Activated CD8-positive, alpha-beta memory T cell treated with anti-CD3 and anti-CD28 coated beads, Interleukin-2, amount 50 U/mL, for 4 hours (primary cell): ENCODE measurements at places on chromosomes 13 and 19.

- no peak for DNase-seq
Observed at GRCh38 chr13:85366759-85367417, 432.3 kb downstream of the SLITRK6 start.

DNA sequence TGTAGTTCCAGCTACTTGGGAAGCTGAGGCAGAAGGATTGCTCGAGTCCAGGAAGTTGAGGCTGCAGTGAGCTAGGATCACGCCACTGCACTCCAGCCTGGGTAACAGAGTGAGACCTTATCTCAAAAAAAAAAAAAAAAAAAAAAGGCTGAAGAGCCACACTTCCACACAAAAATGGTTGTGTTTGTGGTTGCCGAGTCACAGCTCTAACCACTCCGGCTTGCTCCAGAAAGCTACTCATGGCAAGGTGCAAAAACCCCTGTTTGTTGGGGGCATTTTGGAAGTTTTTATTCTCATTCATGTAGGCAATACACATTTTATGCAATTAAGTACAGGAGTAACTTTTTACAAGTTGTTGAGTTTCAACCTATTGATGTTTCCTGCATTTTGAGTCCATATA is 93.5 kb downstream of the INSR start:
- DNase-seq: no peak

DNA sequence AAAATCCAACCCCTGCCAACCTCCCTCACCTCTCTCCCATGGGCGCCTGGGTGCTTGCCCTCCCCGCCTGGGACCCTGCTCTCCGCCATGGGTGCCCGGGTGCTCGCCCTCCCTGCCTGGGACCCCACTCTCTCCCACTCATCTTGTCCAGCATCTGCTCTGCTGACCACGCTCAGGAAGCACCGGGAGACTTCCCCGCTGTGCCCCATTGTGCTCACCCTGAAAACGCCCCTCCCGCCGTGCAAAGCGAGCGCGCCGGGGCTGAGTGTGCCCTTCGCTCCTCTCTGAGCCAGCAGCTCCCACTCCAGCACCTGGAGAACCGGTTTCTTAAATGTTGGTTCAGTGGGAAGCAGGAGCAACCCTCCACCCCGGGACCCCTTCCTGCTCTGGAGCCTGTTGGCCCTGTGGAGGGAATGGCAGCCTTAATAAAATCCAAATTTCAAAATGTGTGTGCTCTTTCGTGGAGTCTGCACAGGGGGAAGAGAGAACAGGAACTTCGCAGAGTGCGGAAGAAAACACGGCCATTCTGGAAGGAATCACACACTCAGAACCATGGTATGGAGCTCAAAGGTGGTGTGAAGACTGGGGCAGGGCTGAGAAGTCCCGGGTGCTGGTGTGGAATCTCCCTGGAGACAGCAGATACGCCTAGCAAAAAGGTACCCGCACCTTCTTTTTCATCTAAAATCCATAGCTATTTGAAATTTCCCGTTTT is 23.1 kb upstream of the CDC16 start:
- DNase-seq: no peak

DNA sequence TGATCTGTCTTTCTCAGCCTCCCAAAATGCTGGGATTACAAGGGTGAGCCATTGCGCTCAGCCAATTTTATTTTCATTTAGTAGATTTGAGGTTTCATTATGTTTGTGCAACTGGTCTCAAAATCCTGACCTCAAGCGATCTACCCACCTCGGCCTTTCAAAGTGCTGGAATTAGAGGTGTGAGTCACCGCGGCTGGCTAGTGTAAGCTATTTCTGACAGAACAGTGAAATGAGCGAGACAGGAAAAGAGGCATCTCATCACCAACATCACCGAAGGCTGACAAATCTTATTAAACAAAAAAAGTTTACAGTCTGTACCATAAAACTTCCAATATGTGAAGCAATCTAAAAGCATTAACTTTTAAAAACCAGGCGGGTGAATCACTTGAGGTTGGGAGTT is 12.2 kb upstream of the ZNF888 start:
- DNase-seq: no peak

GRCh38 chr19:42332059-42332458 is 6.6 kb downstream of the MEGF8 start:
- no peak for DNase-seq
